Hematopoietic multipotent progenitor cell (in vitro differentiated cells): ENCODE measurements at places on chromosomes 11 and 22. TPM values are rescaled to one million over a fixed set of nuclear protein-coding genes. Genes with fewer than 3 reads are reported as not detected.
A peak's percentile ranks its signal among the peaks of the same experiment; 100 is the strongest.

GRCh38 chr11:78499971-78500370 lies 74.7 kb downstream of the NARS2 start:
- DNase-seq = no peak

DNA sequence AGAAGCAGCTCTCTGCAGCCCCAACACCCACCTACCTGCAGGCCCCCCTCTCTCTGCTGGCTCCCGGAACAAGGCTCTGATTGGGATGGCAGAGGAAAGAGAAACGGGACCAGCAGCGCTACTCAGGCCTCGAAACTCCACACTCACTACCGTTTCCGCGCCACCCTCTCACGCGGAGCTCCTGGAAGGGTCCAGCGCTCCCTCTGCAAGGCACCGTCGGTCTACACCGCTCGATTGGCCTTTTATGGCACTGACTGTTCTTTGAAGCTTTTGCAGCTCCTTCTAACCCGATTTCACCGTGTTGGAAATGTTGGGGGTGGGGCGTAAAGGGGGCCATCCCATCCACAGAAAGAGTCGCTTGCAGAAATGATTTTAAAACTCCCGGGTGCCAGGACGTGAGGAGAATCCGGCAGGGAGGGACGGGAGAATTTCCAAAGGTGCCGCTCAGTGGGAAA lies 323 bp upstream of the PANX1 start:
- no peak for DNase-seq

DNA sequence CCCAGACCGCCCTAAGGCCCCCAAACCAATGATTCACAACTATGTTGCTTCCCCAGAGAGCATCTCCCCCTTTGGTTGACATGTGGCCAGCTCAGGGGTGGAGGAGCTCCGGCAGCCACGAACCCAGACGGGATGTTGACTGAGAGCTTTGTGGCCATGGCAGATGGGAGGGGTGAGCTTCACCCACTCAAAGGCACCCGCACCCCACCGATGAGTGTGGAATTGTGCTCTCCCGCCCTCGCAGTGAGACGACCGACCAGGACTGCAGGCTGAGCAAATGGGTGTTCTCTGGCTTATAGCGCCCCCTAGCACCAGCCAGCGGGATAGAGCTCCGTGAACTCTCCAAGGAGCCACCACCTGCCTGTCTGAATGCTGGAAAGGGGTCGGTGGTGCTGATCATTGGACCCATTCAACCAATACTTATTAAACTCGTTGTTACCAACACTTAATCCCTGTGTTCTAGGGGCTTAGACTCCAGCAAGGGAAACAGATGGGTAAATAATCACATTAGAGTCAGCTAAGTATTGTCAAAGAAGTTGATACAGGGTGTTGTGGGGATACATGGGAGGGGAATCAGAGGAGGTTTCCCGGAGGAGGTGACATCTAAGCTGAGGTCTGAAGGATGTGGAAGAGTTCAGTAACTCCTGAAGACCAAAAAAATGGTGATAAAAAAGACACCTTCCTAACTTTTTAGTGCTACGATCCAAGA lies 4.5 kb upstream of the TIMP3 start:
- DNase-seq = peak; percentile 70

DNA sequence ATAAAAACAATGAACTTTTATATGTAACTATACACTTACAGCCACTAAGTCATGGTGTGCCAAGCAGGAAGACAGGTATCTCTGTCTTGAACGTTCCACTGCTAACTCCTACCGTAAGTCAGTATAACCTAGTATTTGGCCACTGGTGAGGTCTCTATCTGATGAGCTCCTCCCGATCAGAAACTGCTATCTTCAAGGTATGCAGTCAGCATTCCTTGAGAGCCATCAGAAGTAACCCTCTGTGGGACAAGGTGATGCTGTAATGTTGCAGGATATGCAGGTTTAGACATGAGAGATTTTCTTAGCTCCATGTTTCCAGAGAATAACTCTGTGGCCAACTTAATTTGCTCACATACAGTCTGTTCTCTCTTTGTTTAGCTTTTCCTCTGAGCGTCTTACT lies 397.9 kb upstream of the CCDC90B start:
- no peak for DNase-seq

GRCh38 chr11:134792044-134792443 lies 380.0 kb upstream of the B3GAT1 start:
- no peak for DNase-seq

- no peak for DNase-seq
Measured at GRCh38 chr22:25437414-25438160, 126.9 kb upstream of the GRK3 start.

The TEX12 gene
- total RNA-seq = not detected

DNA sequence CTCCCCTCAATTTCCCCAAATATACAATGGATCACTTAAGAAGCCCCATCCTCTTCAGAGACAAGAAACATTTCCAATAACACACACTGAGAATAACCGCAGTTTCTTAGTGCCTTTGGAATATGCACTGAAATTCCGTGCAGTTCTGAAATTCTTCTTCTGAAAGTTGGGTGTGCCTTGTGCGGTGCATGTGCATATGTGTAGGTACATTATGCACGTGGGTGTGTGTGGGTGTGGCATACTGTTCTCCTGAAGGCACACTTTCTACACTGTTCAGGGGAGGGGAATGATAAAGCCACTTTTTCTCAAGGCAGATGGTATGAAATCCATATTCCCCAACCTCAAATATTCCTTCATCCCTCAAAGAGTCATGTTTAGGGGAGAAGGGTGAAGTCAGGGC lies 1.7 kb downstream of the EXPH5 start:
- DNase-seq = no peak

The MTFP1 gene
- total RNA-seq = 21.3 TPM

The SLC22A25 gene
- total RNA-seq = not detected

The RTN4RL2 gene
- 0.27 TPM for total RNA-seq

The MICALL1 gene
- total RNA-seq = 38.5 TPM

The APOL6 gene
- total RNA-seq = 12.9 TPM
